Activated CD4-positive, alpha-beta memory T cell treated with anti-CD3 and anti-CD28 coated beads for 36 hours (primary cell): ENCODE measurements at places on chromosomes 2 and 18. TPM values are rescaled to one million over a fixed set of nuclear protein-coding genes. Genes with fewer than 3 reads are reported as not detected.

DNA sequence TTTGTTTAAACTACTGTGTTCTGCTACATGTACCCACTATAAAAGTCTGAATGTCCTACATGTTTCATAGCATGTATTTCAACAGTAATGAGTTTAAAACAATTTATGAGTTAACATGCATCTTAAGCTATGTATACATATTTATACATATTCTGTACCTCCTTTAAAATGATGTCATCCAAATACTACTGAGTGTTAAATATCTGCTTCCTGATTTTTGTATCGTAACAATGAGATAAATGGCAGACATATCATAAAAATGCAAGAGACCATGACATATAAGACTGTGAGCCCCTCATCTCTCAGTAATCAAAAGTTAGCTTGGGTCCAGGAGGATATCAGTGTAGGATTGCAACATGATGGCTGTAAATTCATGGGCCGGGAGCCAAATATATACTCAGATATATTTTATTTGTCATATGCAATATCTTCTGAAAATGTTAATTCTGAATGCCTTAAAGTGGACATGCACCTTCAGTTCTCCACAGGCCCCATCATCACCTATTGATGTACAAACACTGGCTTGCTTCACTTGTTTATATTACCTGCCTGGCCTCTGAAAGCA lies 3.6 kb downstream of the COL5A2 start:
- peaks cover 11% of the 10 kb centered on the region for H3K4me1 ChIP-seq
- DNase-seq, result no peak
- peaks cover 3% of the 10 kb centered on the region for H3K27me3 ChIP-seq

DNA sequence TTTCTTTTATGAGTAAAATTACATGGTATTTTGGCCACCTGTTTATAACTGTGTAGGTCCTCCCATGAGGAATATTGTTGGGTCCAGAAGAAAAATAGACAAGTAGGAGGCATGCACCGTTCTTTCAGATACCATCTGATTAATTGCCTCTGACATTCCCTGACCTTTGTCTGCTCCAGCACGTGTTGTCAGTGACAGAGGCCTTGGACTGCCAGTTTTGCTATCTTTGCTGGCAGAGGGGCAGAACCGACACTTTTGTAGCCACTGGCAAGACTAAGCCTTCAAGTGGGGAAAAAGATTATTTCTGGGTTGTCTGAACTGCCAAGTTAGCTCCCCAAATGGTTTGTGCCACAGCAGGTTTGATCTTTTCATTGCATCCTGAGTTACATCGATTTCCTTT lies 276.9 kb downstream of the CAMKMT start:
- no peak for DNase-seq
- H3K27me3 ChIP-seq, result no peaks in the 10 kb centered on the region
- no peak overlapping the region for H3K4me3 ChIP-seq
- peaks cover 4% of the 10 kb centered on the region for H3K36me3 ChIP-seq
- H3K27ac ChIP-seq, result no peak overlapping the region

EPAS1 gene
- 54.6 TPM for total RNA-seq

IL36B gene
- total RNA-seq, result not detected

GRCh38 chr2:224778474-224778877 lies 62.3 kb upstream of the CCDC195 start:
- DNase-seq, result peak; percentile 76
- no peak overlapping the region for H3K4me3 ChIP-seq
- no peaks in the 10 kb centered on the region for H3K27me3 ChIP-seq
- peak overlapping the region; percentile 33 for H3K27ac ChIP-seq

DNA sequence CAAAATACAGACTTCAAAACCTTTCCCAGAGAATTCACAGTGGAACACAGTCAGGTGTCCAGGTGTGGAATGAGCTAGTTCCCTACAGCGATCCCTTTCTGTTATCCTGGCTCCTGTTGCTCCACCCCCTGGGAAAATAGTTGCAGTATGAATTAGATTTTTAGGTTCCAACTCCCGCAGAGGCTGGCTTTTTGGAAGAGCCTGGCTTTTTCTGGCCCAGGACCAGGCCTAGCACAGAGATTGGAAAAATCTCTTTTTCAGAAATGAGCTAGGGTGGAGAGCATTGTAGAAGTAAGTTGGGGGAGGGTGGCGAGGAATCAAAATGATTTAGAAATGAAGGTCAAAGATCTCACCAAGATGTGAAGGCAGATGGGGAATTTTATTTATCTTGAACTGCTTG lies 27.1 kb downstream of the COL5A2 start:
- H3K27me3 ChIP-seq, result no peaks in the 10 kb centered on the region
- no peaks in the 10 kb centered on the region for H3K36me3 ChIP-seq
- no peak overlapping the region for H3K27ac ChIP-seq
- no peak for DNase-seq
- H3K4me1 ChIP-seq, result no peaks in the 10 kb centered on the region

DNA sequence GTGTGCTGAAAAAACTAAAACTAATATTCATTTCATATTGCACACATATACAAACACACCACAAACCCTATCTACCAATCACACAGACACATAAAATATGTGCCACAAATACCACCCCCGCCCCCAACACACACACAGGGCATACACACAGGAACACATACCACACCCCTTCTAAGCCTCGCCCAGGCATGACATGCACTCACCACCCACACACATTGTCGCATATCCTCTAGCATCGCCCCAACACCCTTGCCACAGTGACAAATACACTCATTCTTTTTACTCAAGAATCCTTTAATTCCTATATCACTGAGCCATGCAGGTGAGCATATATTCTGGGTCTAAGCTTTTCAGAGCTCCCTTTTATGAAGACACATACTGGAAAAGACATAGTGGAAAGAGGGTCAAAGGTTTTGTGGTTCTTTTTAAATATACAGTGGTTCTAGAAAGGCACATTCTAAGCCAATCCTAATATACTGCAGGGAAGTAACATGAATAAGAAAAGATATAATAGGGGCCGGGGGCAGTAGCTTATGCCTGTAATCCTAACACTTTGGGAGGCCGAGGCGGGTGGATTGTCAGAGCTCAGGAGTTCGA lies 24.5 kb upstream of the LCLAT1 start:
- H3K36me3 ChIP-seq, result no peaks in the 10 kb centered on the region
- H3K4me3 ChIP-seq, result peak overlapping the region; percentile 69
- peaks cover 41% of the 10 kb centered on the region for H3K4me1 ChIP-seq
- peak overlapping the region; percentile 91 for H3K27ac ChIP-seq
- no peaks in the 10 kb centered on the region for H3K27me3 ChIP-seq

SF3B6 gene
- total RNA-seq, result 145 TPM

- H3K4me1 ChIP-seq, result peaks cover 9% of the 10 kb centered on the region
- H3K27ac ChIP-seq, result no peak overlapping the region
- no peaks in the 10 kb centered on the region for H3K27me3 ChIP-seq
- no peaks in the 10 kb centered on the region for H3K36me3 ChIP-seq
- no peak overlapping the region for H3K4me3 ChIP-seq
Measured at GRCh38 chr2:186570604-186571003, 19.3 kb upstream of the ITGAV start.

DNA sequence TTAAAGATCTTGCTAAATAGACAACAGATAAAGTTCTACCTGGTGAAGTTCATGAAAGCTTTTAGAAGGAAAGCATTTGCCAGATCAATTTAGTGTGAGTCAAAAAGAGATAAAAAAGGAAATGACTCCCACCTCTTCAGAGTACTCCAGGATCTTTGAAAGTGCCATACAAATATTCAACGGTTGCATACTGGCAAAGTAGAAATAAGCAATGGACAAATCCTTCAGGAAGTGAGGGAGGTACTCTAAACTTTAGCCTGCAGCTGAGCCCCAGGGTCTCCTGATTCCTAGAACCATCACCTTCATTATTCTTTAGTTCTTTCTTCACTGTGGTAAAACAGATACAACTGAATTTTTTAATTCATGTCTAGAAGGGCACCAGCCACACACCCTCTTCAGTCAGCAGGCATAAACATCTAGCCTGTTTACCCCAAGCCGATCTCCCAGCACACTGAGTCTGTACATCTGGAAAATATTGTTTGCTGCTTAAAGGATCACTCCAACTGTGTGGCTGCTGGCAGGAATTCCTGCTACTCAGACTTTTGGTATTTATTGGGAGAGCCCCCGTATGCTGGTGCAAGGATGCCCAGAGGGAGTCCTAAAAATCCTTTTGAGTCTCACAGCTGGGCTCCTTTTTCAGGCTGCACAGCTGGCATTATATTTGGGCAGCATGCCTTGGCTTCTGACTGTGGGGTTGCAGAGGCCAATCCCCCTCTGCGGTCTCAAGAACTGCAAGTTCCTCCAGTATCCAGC lies 72.3 kb upstream of the SESTD1 start:
- no peaks in the 10 kb centered on the region for H3K27me3 ChIP-seq
- H3K36me3 ChIP-seq, result no peaks in the 10 kb centered on the region
- no peaks in the 10 kb centered on the region for H3K4me1 ChIP-seq
- no peak for DNase-seq
- H3K4me3 ChIP-seq, result no peak overlapping the region

MFSD2B gene
- total RNA-seq, result 0.39 TPM

DNA sequence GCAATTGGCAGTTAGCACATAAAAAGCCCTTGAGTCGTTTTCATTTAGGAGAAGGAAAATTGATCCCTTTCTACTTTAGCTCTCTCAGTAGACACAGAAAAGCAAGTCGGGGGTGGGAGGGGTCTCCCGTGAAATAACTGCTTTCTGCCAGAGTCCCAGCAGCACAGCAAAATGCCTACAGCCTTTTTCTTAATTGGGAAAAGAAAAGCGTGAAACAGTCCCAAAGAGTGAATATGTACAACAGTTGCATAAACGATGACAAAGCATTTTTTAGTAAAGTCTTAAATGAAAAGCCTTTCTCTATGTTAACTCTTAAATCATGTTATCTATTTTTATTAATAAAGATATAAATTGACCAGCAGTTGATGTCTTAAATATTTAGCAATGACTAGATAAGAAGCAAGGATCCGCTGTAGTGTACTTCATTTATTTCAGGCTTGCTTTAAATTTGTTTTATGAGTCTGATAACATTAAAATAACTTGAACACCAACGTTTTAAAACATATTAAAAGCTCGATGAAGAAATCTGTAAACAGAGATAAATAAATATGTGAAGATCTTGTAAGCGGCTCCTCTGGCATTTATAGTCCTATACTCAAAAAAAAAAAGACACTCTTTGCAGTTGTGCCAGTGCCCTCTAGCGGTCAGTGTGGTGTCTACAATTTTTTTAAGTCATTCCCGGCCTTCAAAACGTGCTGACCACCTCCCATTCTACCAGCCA lies 42.3 kb upstream of the ATIC start:
- H3K27ac ChIP-seq, result no peak overlapping the region
- no peaks in the 10 kb centered on the region for H3K36me3 ChIP-seq
- H3K4me1 ChIP-seq, result no peaks in the 10 kb centered on the region
- DNase-seq, result peak; percentile 53
- H3K4me3 ChIP-seq, result no peak overlapping the region

- H3K4me1 ChIP-seq, result peaks cover 13% of the 10 kb centered on the region
- H3K27ac ChIP-seq, result no peak overlapping the region
- H3K27me3 ChIP-seq, result no peaks in the 10 kb centered on the region
- peaks cover 2% of the 10 kb centered on the region for H3K36me3 ChIP-seq
- H3K4me3 ChIP-seq, result no peak overlapping the region
Measured at GRCh38 chr18:3985020-3985419, 470.1 kb downstream of the DLGAP1 start.

GRCh38 chr2:241219030-241219382 lies 30.5 kb downstream of the ANO7 start:
- H3K36me3 ChIP-seq, result no peaks in the 10 kb centered on the region
- no peak overlapping the region for H3K27ac ChIP-seq
- no peaks in the 10 kb centered on the region for H3K27me3 ChIP-seq
- peaks cover 11% of the 10 kb centered on the region for H3K4me1 ChIP-seq

- no peak overlapping the region for H3K4me3 ChIP-seq
- H3K36me3 ChIP-seq, result no peaks in the 10 kb centered on the region
- peak; percentile 4 for DNase-seq
- H3K27me3 ChIP-seq, result peaks cover 4% of the 10 kb centered on the region
- no peak overlapping the region for H3K27ac ChIP-seq
Measured at GRCh38 chr2:10487081-10487740, 39.1 kb upstream of the ODC1 start.

SPP2 gene
- total RNA-seq, result not detected

DNA sequence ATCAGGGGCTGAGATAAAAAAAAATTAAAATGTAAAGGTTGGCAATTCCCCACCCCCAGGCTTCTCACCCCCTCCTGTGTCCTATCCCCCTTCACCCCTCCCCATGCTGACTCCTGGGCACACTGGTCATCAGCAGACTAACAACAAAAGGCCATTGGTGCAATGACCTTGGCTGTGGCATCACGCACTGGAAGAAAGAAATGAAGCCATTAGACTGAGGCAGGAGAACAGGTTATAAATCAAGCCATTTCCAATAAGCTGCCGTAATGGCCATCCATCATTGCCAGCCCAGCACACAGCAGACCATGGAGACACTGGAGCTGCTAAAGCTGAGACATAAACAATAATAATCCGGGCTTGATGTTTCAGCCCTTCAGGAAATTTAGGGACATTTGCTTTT lies 342.4 kb upstream of the ETAA1 start:
- no peaks in the 10 kb centered on the region for H3K27me3 ChIP-seq
- H3K36me3 ChIP-seq, result no peaks in the 10 kb centered on the region
- no peak for DNase-seq
- H3K27ac ChIP-seq, result no peak overlapping the region
- no peaks in the 10 kb centered on the region for H3K4me1 ChIP-seq
- no peak overlapping the region for H3K4me3 ChIP-seq

TGIF1 gene
- total RNA-seq, result 51.4 TPM

ZBTB7C gene
- total RNA-seq, result 0.05 TPM

CCDC74B gene
- total RNA-seq, result 3.2 TPM

ITPRIPL1 gene
- 30.2 TPM for total RNA-seq

INHBB gene
- total RNA-seq, result not detected

- H3K27ac ChIP-seq, result no peak overlapping the region
- H3K4me1 ChIP-seq, result peaks cover 44% of the 10 kb centered on the region
- no peak overlapping the region for H3K4me3 ChIP-seq
Measured at GRCh38 chr2:39107156-39107555, 13.7 kb downstream of the SOS1 start.

GRCh38 chr18:57231864-57232263 lies 85.0 kb downstream of the BOD1L2 start:
- no peaks in the 10 kb centered on the region for H3K27me3 ChIP-seq
- no peak overlapping the region for H3K4me3 ChIP-seq

REG1A gene
- not detected for total RNA-seq

ITGB6 gene
- total RNA-seq, result not detected

- no peak for DNase-seq
- no peak overlapping the region for H3K4me3 ChIP-seq
- H3K36me3 ChIP-seq, result no peaks in the 10 kb centered on the region
- no peaks in the 10 kb centered on the region for H3K27me3 ChIP-seq
Measured at GRCh38 chr18:45631077-45631476, 15.8 kb downstream of the SLC14A2 start.

GRCh38 chr2:120994301-120994995 lies 258.8 kb downstream of the GLI2 start:
- DNase-seq, result no peak
- no peak overlapping the region for H3K4me3 ChIP-seq
- H3K36me3 ChIP-seq, result no peaks in the 10 kb centered on the region
- no peaks in the 10 kb centered on the region for H3K4me1 ChIP-seq
- H3K27ac ChIP-seq, result no peak overlapping the region

- no peak for DNase-seq
- no peaks in the 10 kb centered on the region for H3K27me3 ChIP-seq
- H3K4me1 ChIP-seq, result peaks cover 7% of the 10 kb centered on the region
- peaks cover 2% of the 10 kb centered on the region for H3K36me3 ChIP-seq
- no peak overlapping the region for H3K4me3 ChIP-seq
Measured at GRCh38 chr2:69798909-69799526, 30.4 kb upstream of the GMCL1 start.
